KBM-7 (cell line): ENCODE measurements at places on chromosomes 12 and 14.
A peak's percentile ranks its signal among the peaks of the same experiment; 100 is the strongest.

GRCh38 chr12:108814462-108815211 is 42.7 kb downstream of the SSH1 start:
- DNase-seq = no peak

GRCh38 chr14:28321475-28322244 is 444.9 kb upstream of the FOXG1 start:
- DNase-seq = no peak

- DNase-seq = no peak
Measured at GRCh38 chr12:62730649-62731048, 204.3 kb downstream of the PPM1H start.

DNA sequence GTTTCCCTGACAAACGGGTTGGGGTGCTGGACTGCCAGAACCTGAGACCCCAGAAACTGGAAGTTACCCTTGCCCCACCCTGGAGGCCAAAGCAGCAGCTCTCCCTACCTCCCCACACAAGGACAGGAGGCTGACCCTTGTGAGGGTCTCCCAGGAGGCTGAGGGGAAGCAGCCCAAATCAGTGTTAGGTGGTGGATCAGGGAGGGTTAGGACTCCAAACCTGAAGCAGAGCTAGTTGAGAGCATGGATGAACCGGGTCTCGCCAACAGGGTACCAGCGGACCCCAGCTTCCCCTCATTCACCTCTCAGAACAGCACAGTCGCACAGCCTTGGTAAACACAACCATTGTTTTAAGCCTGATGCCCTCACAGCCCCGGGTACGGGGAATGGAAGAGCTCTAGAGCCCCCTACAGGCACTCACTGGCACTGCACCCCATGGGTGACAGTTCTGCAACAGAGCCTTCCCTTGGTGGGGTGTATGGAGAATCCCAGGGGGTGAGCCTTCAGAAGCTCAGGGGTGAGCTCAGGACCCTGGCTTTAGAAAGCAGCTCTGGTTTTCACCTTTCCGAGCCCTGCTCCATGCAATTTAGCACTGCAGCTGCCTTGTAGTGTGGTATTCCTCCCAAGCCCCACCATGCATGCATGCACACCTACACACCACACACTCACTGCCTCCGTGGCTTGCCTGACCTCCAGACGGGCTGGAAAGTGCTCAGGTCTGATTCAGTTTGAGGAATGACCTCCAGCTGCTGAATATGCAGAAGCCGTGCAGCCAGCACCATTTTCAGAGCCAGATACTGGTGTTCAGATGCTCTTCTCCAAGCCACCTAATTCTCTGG is 11.2 kb downstream of the ESRRB start:
- peak; percentile 71 for DNase-seq

DNA sequence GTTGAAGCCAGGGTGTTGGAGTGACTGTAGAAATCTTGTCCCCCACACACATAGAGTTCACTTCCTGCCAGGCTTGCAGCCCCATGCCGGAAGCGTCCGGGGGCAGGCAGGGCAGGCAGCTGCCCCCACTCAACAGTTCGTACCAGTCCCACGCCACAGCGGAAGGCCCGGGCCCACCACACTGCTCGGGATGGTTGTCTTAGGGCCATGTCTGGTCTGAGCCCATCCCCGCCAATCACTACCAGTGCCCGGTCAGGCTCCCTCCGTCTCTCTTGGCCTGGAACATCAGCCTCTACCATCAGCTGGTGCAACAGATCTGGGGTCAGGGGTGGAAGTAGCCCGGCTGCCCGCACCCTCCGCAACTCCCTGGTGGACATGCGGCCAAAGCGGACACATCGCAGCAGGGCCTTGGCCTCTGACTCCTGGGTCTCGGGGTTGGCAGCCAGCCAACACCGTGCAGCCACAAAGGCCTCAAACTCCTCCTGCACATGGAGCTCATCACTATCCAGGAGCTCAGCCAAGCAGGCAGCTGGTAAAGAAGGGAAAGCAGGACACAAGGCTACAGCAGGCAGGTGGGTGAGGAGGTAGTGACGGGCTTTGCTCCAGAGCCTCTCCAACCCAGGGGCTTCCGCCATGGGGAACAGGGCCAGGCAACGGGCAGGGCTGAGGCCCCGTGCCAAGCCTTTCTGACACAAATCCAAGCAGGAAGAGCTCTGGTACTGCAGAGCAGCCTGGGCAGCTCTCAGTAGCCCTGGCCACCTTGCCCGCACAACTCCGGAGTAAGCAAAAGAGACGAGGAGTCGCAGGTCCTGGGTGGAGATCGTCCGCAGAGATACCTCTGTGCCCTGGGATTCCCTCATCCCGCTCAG is 5.9 kb downstream of the KLHL33 start:
- no peak for DNase-seq

- no peak for DNase-seq
Measured at GRCh38 chr12:31705621-31706020, 23.2 kb downstream of the AMN1 start.

DNA sequence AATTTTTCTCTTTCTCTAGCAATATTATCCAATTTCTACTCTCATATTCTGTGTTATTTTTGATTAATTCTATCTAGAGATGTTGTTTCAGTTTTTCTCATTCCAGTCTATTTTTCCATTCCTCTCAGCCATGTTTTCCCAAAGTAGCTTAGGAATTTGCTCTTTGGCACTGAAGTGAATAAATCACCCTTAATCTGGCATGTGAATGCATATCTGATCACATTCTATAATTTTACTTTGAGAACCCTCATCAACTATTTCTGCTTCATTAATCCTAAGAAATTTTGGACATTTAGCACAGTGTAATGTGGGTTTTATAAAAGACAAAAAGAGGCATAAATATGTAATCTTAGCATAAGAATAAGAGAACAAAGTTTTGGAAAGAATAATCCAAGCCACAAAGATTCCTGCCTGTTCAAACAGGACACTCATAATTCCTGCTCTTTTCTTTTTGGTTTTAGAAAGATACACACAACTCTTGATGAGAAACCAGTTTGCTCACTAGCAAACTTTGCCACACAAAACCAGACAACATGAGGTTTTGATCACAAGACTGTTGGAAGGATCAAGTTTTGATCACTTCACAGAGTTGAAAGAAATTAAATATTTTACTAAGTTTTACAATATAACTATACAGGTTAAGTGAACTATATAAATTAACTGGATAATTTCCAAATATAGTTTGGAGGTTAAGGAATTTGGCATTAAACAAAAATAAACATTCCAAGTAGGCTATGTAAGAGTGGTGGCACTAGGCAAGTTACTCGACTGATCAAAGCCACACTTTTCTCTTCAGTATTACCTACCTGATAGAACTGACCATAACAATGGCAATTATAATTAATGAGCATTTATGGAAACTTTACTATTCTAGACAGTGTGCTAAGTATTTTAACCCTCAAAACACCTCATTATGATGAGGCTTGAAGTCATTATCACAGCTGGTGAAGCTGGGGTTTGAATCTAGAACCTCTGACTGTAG is 226.6 kb upstream of the TMTC1 start:
- DNase-seq = no peak
